ENCODE measurements at places on chromosomes 3 and 15.

- DNase-seq = no peak
Observed at GRCh38 chr3:32401126-32401525, 9.5 kb downstream of the CMTM7 start.

- DNase-seq = no peak
Observed at GRCh38 chr3:50342813-50343633, 2.4 kb upstream of the RASSF1 start.

- no peak for DNase-seq
Observed at GRCh38 chr3:52094571-52095485, 38.5 kb upstream of the DUSP7 start.

- DNase-seq = no peak
Observed at GRCh38 chr3:24596626-24597025, 102.0 kb upstream of the THRB start.

- no peak for DNase-seq
Observed at GRCh38 chr3:129276385-129276784, 2.3 kb upstream of the HMCES start.

GRCh38 chr3:65497236-65497635 is 541.5 kb downstream of the MAGI1 start:
- no peak for DNase-seq

All from activated CD4-positive, alpha-beta T cell treated with anti-CD3 and anti-CD28 coated beads for 4 hours (primary cell).